ENCODE measurements at places on chromosomes 12 and 14.

DNA sequence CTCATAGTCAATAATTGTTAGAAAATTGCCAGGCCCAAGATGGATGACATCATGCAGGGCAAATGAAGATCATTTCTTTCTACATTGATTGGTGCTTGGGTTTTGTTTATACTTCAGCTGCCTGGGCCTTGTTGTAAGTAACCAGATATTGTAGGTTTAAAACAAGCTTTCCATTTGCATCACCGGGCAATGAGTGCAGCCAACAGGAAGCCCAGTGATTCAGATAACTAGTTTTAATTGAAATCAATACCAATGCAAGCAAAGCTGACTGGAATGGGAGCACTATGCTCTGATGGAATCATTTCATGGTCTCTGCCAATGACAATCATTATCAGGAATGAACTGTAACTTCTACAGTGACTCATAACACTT lies 279.3 kb downstream of the DUSP6 start:
- no peak for DNase-seq

DNA sequence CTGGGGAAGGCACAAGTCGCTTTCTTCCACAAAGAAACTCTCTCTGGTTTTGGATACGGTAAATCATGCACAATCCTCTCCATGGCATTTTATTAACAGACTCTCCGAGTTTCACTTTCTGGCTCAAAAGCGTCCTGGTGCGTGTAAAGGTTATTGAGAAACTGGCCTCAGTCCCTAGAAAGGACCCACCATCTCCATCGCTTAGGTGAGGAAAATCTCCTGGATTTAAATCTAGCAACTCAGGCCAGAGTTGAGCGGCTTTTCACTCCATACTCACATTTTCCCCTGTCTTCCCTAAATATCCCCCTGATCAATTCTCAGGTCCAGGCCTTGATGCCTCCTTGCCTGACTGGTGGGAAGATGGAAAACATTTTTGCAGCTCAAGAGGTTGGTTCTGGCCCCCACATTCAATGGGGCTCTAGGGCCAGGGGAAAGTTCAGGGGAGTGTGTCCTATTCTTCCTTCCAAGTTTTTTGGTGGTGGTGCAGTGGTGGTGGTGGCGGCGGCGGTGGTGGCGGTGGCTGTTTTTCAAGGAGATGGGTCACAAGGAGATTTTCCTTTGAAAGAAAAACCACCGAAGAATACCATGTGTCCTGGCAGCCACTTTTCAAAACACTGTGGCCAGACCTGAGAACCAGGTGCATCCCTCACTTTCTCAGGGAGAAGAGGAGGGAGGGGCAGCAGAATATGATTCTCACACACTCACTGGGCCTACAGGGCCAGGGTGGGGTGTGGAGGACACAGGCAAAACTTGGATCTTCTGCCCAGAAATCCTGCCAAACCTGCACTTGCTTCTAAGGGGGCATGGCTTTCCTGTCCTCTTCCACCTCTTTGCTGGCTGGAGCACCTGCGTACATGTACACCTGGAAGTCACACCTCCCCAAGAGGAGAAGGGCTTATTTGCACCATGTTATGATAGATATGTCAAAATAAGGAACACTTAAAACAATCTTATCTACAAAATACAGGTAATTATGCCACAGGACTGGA lies 46.7 kb upstream of the PNMA1 start:
- DNase-seq = no peak

- no peak for DNase-seq
Measured at GRCh38 chr14:45095143-45095542, 11.2 kb downstream of the PRPF39 start.

GRCh38 chr14:23056145-23056955 lies 970 bp downstream of the CDH24 start:
- DNase-seq = peak; percentile 60

DNA sequence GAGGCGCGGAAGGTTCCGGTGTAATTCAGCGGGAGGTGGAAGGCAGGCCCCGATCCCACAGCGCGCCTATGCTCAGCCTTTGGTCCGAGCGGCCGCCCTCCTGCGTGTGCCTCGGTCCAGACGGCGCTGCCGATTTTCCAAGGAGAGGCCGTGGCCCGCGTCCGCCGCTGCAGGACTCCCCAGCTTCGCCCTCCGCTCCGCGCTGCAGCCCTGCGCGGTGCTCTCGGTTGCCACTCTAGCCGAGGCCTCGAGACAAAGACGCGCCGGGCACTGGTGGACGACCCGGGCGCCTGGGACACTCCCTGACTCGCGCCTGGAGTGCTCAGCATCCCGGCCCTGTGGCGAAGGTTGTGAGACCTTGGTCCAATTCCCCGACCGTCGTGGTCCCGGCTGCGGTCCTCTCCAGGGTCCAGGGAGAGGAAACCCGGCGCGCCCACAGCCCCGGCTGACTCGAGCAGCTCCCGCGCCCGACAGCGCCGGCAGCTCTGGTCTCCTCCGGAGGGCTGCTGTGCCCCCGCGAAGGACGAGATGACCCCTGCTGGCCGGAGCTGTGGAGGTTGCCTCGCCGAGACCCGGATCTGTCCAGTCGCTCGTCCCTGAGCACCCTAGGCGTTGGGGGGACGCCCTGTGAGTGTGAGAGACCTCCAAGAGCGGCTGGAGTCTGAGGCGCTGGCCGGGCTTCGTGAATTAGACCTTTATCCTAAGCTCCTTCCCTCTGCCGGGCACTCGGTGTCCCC lies 6.5 kb downstream of the HOXC12 start:
- no peak for DNase-seq

DNA sequence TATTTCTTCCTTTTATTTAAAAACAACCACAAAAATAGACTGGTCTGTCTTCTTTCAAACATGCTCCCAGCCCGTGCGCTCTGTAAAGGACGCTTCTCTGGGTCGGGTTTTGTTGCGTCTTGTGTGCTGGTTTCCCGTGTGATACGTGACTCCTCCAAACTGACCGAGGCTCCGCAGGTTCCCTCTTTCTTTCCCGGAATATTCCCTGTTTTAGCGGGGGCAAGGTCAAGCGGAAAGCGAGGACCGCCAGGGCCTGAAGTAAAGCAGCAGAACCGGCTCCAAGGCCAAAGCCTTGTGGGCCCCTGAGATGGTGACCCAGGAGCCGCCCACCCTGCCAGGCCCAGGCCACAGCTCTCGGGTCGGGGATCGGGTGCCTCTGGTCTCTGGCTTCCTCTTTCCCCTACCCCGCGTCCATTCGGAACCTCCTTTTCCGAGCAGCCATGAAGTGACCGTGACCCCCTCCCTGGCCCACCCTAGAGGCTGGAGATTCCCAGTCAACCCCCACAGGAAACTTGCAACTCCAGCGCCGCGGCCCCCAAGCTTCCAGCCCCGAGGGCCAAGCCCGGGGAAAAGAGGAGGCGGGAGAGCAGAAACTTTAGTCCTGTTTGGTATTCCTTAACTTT lies 885 bp upstream of the HOXC10 start:
- DNase-seq = no peak
